GM23248 (cell line): ENCODE measurements at places on chromosomes 12 and 14.

- DNase-seq, result peak; percentile 39
These were observed 7.0 kb downstream of the AMN start for GRCh38 chr14:102929241-102930137.

DNA sequence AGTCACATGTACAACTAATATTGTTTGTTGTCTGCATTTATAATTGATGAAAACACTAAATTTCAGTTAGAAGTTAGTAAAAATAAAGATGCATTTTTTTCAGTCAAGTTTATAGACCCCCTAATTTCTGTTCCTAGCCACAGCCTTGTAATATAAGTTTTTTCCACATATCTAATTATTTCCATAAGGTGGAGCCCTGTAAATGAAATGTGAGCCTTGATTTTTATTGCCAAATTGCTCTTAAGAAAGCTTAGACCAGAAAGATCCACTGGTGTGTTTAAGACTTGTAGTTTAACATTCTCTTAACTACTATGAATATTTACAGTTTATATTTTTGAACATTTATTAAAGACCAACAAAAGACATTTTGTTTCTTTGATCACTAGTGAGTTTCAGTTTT, 322.1 kb upstream of the RGS6 start:
- peak; percentile 27 for DNase-seq

DNA sequence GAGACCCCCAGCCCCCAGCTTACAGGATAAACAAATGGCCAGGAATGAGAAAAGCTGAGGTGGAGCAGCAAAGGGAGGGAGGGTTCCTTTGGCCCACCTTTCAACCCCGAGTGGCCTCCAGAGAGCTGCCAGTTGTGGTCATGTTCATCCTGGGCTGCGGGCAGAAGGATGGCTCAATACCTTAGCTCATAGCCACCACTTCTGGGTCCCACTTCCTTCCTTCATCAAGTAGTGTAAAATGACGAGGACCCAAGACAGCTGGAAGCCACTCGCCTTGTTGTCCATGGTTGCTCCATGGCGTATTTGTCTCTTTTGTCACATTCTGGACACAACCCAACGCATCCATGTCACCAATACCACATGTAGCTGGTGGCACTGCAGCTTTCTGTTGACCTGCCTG, 24.2 kb downstream of the CRACR2A start:
- no peak for DNase-seq

DNA sequence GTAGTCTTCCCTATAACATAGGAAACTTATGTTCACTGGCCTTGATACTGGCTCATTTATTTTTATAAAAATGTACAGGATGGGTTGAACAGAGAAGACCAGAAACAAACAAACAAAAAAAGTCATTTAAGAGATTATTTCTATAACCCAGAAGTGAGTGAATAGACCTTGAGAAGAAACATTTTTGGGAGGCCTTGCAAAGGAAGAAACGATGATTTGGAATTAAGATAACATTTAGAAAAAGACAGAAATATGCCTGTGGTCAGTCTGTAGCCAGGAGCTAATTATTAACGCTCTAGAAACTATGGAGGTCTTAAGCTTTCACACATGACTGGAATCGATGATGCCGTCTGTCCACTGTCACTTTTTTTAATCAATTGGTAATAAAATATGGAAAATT, 264.0 kb downstream of the EGLN3 start:
- DNase-seq, result no peak

GRCh38 chr12:132506328-132507160, 16.6 kb downstream of the FBRSL1 start:
- peak; percentile 79 for DNase-seq

DNA sequence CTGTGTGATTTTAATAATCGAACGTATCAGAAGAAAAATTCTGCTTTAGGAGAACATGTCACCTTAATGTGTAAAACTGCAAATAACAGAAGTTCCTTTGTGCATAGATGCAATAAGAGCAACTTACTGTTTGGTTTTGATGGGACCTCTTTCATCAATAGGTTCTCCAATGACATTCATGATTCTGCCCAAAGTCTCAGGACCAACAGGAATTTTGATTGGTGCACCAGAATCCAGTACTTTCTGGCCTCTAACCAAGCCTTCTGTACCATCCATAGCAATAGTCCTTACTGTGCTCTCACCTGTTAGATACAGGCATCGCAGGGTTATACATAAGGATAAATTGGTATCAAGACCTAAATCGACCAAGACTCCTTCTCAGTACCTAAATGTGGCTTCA, 1.1 kb downstream of the ATP5F1B start:
- DNase-seq, result peak; percentile 61

- peak; percentile 37 for DNase-seq
These were observed 3.0 kb downstream of the PAWR start for GRCh38 chr12:79687711-79688260.

DNA sequence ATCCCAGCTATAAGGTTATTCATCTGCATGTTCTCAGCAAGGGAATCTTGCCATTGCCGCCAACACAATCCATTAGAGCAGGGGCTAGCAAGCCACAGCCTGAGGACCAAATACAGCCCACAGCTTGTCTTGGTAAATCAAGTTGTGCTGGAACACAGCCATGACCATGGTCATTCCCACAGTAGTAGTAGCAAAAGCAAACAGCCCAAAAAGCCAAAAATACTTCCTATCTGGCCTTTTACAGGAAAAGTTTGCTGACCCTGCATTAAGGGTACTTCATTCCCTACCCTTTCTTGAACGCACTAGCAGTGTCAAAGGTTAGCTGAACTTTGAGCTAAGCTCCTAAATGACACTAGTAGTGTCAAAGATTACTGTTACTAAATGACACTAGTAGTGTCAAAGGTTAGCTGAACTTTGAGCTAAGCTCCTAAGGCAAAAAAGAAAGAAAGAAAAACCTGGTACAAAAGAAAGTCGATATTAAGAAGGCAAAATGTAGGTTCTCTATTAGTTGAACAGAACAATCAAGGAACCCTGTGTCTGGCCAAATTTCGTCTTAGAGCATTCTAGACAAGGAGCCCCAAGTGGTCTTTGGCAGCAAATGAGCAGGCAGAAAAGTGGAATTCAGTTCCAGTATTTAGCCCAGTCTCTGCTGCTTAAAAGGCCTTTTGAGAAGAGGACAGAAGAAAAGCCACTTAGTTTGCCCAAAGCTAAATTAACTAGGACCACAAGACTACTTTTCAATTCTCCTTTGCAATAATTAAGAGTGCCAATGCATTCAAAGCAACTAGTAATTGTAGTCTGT, 67.7 kb downstream of the NT5DC3 start:
- no peak for DNase-seq

DNA sequence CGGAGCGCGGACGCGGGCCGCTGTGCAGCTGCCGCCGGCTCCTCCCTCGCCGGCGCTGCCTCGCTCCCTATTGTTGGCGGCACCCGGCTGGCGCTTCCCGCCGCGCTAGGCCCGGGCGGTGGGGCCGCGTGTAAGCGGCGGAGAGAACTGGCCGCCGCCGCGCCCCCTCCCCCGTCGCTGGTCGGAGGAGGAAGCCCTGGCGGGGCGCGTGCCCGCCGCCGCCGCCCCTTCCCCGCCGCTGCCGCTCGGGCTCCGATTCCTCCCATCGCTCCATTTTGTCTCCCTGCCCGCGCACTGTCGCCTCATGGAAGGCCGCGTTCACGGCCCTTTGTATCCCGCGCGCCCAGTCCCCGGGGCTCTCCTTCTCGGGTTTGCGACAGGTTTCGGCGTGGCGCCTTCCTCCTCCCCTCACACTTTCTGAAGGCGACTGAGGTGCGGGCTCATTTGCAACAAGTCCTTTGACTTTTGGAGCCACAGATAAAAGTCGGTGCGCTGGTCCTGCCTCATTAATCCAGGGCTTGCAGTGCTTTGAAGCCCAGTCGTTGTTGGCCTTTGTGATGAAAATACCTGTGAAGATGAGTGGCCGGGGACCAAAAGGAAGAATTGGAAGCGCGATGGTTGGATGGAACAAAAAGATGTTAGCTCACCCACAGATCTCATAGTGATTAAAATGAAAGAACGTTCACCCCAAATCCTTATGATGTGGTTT, 707 bp downstream of the CPSF6 start:
- DNase-seq, result peak; percentile 72

GRCh38 chr12:48681710-48682532, at the start of gene KANSL2:
Gene KANSL2, minus strand, starts transcription at chr12:48682238. Its CDS starts 606 bp downstream, at chr12:48681632.
- peak; percentile 100 for DNase-seq

DNA sequence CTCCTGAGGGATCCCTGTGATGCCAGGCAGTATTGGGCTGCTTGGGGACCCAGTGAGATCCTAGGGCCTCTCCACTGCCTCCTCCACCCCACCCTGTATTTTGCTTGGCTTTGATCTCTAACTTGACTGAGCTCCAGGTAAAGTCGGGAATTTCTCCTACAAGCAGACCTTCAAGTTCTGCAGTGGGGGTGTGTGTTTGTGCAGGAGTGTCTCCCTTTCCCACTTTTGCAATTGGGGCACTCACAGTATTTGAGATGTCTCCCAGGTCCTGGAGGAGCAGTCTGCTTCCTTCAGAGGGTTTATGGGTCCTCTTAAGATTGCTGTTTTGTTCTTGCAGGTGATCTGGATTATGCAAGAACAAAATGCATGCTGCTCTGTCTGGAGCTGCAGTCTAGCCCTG, 68.9 kb downstream of the ALG10B start:
- DNase-seq, result no peak

DNA sequence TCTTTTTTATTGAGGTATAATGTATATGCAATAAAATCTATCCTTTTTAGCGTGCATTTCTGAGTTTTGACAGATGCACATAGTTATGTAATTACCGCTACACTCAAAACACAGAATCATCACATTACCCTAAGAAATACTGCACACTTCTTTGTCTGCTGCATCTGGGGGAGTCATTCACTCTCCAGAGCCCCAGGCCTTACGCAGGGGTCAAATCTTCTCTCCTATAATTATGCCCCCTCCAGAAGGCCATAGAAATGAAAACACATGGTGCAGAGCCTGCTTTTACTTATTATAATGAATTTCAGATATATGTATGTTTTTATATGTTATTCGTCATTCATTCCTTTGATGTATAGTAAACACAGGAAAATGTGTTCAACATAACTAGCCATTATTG, 296.5 kb upstream of the TMEM132C start:
- no peak for DNase-seq
